ENCODE measurements at places on chromosomes 1 and 21.

- no peak for DNase-seq
These were observed 162.7 kb downstream of the PCP4 start for GRCh38 chr21:40029888-40030287.

- no peak for DNase-seq
These were observed 4.1 kb downstream of the EIF2D start for GRCh38 chr1:206608108-206608698.

GRCh38 chr1:41712081-41712480 is 206.6 kb downstream of the HIVEP3 start:
- DNase-seq, result no peak

GRCh38 chr1:27517907-27518718 is 28.1 kb upstream of the WASF2 start:
- no peak for DNase-seq

DNA sequence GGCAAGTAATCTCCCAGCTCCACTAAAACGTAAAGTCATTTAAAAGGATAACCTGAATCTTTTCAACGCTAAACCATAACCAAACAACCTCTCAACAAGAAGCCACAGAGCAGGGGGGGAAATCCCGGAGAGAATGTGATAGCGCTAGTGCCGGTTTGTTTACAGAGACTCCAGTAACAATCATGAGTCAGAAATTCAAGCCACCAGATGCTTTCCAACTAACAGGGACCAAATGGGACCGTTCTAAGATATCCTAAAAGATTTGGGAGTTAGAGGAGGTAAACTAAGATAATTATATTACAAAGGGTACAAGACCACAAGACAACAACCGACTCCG is 825 bp downstream of the DCAF8 start:
- DNase-seq, result peak; percentile 94

- DNase-seq, result peak; percentile 81
These were observed 39.2 kb downstream of the CDK18 start for GRCh38 chr1:205543351-205544301.

- DNase-seq, result no peak
These were observed 853.4 kb downstream of the KCNT2 start for GRCh38 chr1:195754874-195755273.

GRCh38 chr1:211349741-211350140 is 23.1 kb downstream of the TRAF5 start:
- no peak for DNase-seq

DNA sequence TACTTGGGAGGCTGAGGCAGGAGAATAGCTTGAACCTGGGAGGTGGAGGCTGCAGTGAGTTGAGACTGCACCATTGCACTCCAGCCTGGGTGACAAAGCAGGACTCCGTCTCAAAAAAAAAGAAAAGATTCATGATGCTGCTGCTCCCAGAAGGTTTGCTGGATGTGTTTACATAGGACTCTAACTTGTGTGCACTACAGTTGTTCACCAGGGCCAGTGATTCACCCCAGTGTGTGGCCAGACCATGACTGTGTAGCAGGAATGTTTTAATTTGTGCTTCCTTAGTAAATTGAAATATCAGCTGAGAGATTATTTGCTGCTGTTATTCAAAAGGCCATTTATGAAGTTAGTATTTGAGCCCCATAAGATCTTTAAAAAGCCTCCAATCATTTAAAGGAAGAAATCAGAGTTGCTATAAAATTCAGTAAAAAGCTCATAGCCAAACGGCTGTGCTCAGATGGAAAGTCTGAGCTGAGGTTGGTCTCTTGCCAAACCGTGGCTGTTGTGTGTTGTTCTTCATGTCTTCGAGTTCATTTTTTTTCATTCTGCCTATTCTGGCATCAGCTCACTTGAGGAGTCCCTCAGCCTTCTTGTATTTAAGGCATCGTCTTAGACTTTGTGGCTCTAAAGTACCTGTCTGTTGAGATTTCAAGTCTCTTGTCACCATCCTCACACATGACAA is 18.1 kb upstream of the PGD start:
- DNase-seq, result peak; percentile 70

GRCh38 chr1:21302747-21303715 is 12.8 kb upstream of the ECE1 start:
- DNase-seq, result no peak

- no peak for DNase-seq
These were observed 791.0 kb upstream of the ADGRL4 start for GRCh38 chr1:79797487-79797886.

GRCh38 chr1:31227891-31228568 is 11.7 kb downstream of the NKAIN1 start:
- no peak for DNase-seq

GRCh38 chr1:187985145-187985896 is 1156.6 kb downstream of the PLA2G4A start:
- no peak for DNase-seq

DNA sequence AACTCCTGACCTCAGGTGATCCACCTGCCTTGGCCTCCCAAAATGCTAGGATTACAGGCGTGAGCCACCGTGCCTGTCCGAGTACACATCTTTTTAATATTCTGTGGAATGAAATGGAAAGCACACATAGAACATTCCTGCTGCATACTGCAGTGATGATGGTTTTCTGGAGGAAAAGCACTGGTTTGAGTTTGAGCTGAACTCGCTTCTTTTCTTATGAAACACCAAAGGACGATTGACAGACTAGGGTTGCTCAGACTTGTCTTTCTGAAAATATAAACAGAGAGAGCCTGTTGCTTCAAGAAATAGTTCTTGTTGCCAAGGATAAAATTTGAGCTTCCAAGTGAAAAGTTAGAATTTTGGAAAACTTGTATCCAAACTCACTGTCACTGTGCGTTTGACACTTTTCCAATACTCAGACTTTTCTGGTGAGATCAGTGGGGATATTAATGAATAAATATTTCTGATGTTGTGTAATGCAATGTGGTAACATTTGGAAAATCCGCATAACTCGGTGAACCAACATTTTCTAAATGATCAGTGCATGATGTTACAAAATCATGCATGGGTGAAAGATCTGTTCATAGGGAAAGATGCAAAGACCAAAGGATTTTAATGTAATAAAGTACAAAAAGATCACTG is 15.0 kb upstream of the ERMAP start:
- DNase-seq, result no peak
